ENCODE measurements at places on chromosomes 6 and 20. TPM values are rescaled to one million over a fixed set of nuclear protein-coding genes. Genes with fewer than 3 reads are reported as not detected.

SMPD2 gene
- 21.1 TPM for total RNA-seq

DSP gene
- total RNA-seq = not detected

GPX5 gene
- total RNA-seq = not detected

POPDC3 gene
- not detected for total RNA-seq

GRCh38 chr6:28927846-28928245 is 4.1 kb upstream of the TRIM27 start:
- no peak for DNase-seq

DNA sequence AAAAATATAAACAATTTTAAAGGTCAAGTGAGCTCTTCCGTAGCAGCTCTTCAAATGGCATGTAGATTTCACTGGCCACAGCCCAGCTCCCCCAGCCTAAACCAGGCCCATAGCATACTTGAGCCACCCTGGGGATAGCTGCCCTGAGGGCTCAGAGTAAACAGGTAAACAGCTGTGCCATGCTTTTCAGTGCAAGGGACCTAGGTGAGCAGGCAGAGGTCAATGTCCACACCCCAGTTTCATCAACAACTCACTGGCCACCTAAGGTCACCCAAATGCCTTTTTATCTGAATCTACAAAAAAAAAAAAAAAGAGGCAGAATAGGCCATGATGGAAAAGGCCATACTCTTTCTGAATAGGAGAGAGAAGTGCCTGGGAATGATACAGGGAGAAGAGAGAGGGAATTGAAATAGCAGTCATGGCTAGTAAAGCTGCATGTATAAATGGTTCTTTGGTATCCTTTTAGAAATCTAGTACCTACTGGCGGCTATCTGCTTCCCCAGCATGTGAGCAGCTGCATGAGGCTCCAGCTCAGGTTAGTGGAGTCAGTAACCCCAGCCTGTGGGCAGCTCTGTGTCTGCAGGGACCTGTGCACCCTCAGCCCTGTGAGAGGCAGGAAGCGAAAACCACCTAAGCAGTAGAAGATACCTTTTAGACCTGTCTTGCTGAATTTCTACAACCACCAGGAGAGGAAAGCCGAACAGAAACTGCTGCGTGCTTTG is 77.0 kb downstream of the FOXA2 start:
- no peak for DNase-seq

DNA sequence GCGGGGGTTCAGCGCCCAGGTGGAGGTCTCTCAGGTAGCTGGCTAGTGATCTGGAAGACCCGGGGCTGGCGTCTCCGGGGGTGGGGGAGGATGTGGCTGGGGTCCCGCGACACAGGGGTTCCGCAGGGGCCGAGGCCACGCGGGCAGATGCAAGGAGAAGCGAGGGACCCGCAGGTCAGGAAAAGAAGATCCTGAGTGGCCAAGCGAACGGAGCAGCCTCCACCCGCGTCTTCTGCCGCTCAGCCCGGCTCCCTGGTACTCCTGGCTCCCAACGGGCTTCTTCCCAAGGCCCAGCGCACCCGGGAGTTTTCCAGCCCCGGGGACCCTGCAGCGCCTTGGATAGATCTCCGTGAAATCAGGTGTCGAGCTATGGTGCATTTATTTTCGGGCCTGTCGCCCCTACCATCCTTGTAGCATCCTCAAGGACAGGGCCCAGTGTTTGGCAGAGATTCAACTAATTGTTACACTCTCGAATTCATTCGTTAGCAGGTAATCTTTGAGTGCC is 682 bp upstream of the CHD6 start:
- DNase-seq = no peak

DNA sequence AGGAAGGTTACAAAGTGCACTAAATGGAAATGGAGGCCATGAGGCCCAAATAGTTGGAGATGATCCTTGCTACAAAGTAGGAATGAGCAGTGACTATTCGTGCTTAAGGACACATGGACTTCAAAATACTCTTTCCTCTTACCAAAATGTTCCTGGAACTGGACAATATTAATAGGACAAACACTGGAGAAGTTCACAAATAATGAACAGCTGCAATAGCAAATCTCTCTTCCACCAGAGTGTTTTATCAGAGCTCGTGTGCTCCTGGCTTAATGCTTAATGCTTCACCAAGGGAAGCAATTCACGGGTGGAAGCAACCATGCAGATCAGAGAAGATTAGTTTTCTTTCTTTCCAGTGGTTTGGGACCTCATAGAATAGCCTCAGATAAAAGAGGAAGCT is 435.4 kb downstream of the BCKDHB start:
- no peak for DNase-seq

- DNase-seq = no peak
Observed at GRCh38 chr6:324116-324728, 31.9 kb downstream of the DUSP22 start.

GRCh38 chr6:52189974-52190373 is 3.8 kb downstream of the IL17A start:
- DNase-seq = no peak

DNA sequence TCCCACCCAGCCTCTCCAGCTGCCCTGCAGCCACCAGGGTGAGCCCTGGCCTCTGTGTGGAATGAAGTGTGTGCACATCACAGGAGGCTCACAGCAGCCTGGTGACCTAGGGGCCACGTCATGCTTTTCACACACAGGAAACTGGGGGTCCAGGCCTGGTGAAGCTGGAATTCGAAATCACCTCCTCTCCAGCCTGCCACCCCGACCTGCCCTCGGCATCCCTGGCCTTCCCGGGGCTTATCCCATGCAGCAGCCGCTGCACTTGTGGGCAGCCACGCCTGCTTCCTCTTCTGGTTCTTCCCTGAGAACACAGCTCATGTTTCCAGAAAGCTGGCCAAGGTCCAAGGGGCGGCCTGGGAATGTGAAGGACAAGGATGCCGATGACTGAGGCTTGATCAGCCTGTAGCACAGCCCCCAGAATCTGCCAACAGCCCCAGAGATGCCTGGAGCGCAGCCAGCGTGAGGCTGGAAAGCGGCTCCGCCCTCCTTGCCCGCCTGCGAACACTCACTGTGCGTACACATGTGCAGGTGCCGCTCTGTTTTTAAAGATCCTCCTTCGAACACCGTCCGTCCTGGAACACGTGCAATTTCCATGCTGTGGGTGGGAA is 4.2 kb upstream of the NTSR1 start:
- DNase-seq = no peak

DNA sequence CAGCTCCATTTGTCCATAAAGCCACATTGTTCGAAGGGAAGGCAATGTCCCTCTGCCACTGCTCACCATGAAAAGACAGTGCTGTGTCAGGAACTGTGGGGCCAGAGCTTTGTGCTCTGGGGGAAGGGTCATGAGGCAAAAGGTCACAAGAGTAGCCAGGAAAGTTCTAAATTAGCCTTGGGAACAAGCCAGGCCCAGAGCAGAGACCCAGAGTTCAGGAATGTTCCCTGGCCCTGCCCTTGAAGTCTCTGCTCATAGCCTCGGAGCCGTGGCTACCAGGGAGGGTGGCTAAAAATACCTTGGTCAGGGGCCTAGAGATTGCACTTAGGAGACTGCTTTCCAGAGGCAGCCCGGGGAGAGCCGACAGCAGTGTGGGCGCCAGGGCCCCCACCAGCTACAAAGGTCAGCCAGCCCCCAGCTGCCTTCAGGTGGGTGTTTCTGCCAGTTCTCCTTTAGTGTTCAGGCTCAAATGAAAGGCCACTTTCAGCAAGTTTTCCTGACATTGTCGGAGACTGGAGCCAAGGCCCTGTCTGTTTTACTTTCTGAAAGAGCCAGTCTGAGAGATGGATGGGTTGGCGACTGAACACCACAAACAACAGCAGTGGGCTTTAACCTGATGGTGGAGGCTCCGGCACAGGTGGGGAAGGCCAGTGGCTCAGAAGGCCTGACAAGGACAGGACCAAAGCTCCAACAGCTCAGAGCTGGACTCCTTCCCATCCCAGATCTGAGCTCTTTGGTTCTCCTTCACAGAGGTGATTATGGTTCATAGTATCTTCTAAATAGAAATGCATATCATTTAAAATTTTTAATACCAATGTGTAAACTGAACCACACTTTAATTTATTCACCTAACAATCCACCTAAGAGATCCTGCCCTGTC is 76.2 kb downstream of the CDH26 start:
- DNase-seq = no peak

DNA sequence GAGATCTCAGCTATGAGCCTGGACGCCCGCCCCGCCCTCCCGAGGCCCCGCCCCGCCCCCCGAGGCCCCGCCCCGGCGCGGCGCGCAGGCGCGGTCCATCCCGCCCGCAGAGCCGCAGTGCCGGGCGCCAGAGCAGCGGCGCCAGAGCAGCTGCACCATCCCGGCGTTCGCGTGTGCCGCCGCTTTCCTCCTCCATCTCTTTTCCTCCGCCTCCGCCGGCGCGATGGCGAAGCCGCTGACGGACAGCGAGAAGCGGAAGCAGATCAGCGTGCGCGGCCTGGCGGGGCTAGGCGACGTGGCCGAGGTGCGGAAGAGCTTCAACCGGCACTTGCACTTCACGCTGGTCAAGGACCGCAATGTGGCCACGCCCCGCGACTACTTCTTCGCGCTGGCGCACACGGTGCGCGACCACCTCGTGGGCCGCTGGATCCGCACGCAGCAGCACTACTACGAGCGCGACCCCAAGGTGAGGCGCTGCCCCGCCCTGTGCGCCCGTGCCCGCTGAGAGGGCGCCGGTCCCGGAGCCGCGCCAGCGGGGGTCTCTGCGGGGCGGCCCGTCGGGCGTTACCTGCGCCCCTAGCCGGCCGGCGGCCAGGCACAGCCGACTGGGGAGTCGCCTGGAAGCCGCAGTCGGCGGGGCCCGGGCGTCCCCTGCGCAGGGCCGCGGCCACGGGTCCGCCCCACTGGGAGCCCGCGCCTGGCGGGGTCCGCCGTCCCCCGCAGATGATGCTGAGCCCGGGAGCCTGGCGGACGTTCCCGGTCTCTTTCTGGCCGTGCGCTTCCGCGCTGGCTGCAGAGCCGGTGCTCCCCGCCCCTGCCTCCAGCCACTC is at the start of gene PYGB:
PYGB (plus strand) TSS at position 130 of the 830 bp plus-strand sequence; CDS start at position 224, 94 bp downstream.
- DNase-seq = peak; percentile 56

GRCh38 chr6:32129297-32130088 is 595 bp downstream of the FKBPL start:
- DNase-seq = no peak

GRCh38 chr6:133436652-133437051 is 195.5 kb downstream of the EYA4 start:
- no peak for DNase-seq

DNA sequence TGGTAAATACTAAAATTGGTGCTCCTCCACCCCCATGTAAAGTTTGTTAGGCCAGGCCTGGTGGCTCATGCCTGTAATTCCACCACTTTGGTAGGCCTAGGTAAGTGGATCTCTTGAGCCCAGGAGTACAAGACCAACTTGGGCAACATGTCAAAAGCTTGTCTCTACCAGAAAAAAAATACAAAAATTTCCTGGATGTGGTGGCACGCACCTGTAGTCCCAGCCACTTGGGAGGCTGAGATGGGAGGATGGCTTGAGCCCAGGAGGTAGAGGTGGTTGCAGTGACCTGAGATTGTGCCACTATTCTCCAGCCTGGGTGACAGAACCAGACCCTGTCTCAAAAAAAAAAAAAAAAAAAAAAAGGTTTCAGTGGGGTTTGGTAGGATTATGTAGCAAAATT is 41.7 kb downstream of the ITCH start:
- DNase-seq = no peak

DNA sequence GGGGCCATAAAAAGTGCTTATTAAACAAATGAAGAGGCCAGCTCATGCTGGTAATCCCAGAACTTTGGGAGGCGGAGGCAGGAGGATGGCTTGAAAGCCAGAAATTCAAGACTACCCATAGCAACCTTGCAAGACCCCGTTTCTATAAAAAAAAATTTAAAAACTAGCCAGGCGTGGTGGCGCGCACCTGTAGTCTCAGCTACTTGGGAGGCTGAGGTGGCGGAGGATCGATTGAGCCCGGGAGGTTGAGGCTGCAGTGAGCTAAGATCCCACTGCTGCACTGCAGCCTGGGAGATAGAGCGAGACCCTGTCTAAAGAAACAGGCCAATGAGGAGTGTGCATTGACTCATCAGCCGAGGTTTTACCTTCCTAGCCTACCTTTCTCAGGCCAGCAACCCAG is 15.2 kb downstream of the NPEPL1 start:
- DNase-seq = no peak

DNA sequence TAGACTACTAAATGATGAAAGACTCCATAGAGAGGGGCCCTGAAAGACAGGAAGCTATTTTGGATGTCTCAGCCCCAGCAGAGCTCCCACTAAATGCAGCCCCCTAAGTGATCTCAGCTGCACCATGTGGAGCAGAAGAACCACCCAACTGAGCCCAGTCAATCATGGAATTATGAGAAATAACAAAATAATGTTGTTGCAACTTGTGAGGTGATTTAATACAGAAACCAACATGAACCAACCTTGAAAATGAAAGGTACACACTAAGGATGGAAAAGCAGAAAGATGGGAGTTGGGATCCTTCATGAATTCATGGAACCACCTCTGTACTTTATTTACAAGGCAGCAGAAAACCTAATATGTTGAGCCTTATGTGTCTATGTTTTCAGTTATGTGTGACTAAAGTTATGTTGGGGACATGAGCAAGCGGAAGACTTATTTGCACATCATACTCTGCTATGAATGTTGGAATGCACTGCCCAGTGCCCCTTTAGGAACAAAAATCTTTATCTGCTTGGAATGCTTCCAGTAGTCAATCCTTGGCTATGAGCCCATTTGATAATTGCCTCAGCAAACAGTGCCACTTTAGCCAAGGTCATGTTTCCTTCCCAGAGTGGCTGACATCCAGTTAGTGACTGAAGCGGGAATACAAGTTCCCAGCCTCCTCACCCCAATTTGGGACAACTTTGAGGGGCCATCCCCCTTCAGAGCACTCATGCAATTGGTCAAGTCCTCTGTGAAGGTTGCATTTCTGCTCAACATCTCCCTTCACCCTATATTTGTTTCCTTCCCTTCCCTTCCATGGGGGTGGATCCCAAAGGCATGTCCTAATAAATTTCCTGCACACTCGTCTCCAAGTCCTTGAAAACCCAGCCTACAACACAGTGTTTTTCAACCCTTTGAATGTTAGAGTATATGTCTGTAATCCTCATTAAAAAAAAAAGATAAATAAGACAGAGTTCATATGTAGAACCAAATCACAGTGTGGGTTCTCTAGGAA is 18.4 kb downstream of the TP53RK start:
- no peak for DNase-seq

GRCh38 chr6:13331516-13332348 is 3.4 kb upstream of the TBC1D7 start:
- no peak for DNase-seq

DNA sequence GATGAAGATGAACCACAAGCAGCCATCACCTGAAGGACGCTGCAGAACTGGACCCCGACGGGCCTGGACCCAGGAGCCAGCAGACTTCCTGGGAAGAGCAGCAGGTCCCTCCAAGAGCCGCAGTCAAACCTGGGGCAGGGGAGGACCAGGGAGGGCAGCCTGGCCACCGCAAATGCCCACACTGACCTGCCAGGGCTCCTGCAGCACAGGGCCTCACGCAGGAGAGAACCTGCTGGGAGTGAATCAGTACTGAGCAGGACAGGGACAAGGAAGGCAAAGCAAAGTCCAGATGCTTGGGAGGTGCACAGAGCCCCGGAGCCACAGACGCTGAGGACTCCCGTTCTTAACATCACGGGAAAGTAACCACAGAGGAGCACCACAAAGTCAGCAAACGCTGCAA is 75.2 kb downstream of the TAF4 start:
- no peak for DNase-seq

- DNase-seq = no peak
Observed at GRCh38 chr6:38323216-38323615, 316.5 kb downstream of the BTBD9 start.
